Nucleus accumbens (tissue), 56 donors: ENCODE measurements at places on chromosomes 4 and X.

DNA sequence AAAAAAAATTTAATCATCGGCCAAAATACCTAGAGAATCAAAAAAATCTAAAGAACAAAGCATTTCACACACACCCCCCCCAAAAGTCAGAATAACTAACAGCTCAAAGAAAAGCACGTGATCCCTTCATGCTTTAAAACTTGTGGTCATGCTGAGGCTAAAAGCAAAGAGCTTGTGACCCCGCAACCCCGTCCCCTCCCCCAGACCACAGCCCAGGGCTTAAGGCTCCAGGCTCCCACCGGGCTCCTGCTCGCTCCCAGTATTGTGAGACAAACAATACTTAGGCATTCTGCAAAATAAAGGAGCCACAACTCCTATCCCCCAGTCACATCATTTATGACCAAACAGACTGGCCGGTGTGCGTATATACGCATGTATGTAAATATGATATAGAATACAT is 62.1 kb upstream of the CCDC160 start:
- no peak for DNase-seq

DNA sequence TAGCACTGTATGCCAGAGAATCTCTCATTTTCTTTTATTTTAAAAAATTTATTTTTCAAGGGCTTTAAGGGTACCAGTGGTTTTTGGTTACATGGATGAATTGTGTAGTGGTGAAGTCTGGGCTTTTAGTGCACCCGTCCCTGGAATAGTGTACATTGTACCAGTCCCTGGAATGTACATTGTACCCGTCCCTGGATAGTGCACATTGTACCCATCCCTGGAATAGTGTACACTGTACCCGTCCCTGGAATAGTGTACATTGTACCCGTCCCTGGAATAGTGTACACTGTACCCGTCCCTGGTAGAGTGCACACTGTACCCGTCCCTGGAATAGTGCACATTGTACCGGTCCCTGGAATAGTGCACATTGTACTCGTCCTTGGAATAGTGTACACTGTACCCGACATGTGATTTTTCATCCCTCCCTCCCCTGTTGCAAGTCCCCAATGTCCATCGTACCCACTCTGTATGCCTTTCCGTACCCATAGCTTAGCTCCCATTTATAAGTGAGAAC is 56.1 kb upstream of the HELT start:
- no peak for DNase-seq

DNA sequence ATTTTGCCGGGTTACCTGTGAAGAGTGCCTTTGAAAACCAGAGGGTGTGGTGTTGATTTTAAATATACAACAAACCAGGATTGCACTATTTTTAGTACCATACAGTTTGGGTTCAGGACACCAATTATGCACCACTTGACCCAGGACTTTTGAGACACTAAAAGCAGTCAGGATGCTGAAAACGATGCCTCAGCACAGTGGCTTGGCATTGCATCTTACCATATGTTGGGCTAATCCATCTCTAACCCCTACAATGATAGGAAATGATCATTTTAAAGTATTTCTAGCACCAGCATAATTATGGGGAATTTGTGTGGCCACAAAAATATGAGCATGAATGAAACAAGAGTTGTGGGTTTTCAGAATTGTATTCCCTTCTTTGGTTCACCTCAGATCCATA is 4.1 kb downstream of the IBSP start:
- no peak for DNase-seq

DNA sequence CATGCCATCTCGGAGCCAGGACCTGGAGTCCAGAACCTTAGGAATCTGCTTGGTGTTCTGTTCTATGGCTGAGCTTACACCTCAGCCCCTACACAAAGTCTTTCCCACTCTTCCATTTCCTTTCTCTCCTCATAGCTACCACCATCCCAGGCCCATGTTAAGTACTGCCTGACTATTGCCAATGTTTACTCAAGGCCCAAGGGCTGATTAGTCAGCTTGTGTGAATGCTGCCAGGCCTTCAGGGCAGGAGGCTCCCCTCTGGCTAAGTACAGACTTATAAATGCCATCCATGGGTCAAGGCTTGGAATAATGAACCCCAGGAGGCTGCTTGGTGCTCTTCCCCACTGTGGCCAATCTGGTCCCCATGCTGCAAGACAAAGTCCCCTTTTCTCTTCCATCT is 411.6 kb upstream of the MAGEB18 start:
- DNase-seq = no peak

GRCh38 chr4:14532436-14532835 is 469.8 kb upstream of the CPEB2 start:
- DNase-seq = no peak

DNA sequence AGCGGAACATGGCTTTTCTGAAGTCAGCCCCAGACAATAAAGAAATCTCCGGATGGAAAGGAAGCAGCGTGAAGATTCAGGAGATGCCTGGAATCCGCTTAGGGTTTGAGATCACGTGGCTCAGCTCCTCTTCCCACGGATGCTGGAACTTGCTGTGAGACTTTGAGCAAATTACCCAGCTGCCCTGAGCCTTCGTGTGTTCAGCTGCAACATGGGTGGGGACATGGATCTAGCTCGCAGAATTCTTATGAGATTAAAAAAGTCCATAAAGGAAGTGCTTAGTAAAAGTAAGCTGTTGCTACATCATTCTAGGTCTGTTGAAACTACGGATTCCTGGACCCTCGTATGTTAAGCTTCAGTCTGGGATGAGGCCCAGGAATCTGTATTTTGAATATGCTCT is 55.7 kb upstream of the STIM2 start:
- DNase-seq = no peak

GRCh38 chr4:168394556-168394955 is 76.0 kb upstream of the DDX60 start:
- DNase-seq = no peak

DNA sequence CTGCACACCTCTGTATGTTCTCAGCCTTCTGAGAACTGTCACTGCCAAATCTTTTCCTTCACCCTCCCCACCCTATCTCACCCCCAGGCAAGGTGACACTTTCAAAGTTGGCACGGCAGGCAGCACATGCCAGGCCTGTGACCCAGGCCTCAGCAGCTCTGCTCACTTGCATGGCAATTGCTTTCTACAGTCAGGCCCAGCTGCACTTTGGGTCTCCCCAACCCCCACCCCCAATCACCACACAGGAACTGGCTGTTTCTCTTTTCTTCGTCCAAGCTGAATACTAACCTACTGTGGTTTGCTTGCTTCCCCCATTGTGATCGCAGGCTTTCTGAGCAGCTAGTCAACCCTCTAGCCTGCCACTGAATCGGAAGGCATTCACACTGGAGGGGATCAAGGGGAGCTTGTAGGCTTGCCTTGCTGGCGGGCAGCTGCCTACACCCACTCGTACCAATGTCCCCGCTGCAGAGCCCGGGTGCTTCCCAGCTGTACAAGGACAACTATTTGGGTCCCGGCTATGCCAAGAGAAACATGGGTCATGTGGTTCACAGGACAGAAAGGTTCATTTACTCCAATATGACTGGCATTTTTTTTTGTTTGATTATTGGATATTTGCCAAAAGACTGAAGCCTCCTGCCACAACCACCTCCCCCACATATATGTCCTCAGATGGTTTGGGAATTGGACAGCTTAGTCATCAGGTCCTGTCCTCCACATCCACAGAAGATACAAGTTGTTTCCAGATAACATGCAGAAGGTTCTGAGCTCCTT is 28.1 kb downstream of the SLC25A43 start:
- peak; percentile 4 for DNase-seq

DNA sequence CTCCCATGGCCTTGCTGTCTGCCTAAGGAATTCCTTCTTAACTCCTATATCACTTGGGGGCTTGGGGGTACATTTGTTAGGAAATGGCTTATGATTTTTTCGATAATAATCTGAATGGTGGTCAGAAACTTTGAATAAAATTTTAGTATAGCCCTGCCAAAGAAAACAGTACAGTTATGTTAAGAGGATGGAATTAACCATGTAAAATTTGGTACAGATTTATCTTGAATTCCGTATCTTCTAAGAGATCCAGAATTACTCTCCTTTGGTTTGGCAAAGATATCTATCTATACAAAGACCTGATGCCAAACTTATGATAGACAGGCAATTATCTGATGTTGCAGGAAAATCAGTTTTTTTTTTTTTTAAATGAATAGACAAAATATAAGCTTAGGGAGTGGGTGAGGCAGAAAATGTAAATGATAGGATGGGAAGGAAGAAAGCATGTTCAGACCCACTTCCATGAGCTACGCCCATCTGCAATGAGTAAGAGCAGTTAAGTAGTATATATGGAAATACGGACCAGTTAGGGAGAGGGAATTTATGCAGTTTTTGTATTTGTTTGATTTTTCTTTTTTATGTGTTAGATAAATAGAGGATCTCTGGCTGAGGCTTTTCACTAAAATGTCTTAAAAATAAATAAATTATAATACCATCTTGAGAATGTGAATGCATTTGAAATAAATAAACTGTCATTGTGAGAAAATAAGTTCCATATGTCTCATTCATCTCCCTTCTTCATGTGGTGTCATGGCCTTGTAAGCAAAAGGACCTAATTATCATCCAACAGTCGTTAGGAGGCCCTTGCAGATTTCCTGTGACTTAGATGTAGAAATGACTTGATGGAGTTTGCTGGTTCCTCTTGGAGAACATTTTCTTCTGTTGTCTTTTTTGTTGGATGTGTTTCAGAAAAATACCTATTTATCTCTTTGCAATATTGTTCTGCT is 389.6 kb downstream of the ARHGAP24 start:
- DNase-seq = no peak

GRCh38 chr4:125702406-125702805 is 387.7 kb downstream of the FAT4 start:
- DNase-seq = no peak

GRCh38 chrX:15474028-15474427 is 19.1 kb downstream of the PIR start:
- no peak for DNase-seq

GRCh38 chrX:118025226-118025625 is 91.4 kb downstream of the KLHL13 start:
- no peak for DNase-seq

DNA sequence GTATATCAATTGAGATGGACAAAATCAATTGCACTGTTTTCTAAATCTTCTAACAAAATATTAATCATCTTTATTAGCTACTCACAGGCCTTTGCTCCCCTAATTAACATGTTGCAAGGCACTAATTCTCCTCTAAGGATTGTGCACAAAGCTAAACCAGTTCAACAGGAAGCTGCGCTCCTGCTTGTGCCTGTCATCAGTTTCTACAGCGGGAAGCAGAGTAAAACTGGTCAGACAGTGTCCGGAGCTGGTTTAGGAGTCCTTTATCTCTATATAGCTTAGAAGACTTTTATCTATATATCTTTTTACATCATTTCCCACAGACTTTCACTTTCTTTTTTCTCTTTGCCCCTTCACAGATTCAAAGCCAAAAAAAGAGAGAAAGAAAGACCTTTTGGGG is 79.1 kb downstream of the ELOVL6 start:
- no peak for DNase-seq

GRCh38 chr4:40269133-40269532 is 66.0 kb upstream of the CHRNA9 start:
- DNase-seq = no peak

DNA sequence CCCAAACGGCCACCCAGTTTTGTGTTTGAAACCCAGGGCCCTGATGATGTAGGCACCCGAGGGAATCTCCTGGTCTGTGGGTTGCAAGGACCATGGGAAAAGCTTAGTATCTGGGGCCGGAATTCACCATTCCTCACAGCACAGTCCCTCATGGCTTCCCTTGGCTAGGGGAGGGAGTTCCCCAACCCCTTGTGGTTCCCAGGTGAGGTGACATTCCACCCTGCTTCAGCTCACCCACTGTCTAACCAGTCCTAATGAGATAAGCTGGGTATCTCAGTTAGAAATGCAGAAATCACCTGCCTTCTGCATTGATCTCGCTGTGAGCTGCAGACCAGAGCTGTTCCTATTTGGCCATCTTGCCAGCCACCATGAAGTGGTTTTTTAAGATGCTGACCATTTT is 84.0 kb downstream of the PRKG2 start:
- DNase-seq = no peak

GRCh38 chr4:73103799-73104503 is 34.4 kb upstream of the COX18 start:
- DNase-seq = no peak

GRCh38 chrX:65932173-65933084 is 107.5 kb downstream of the VSIG4 start:
- no peak for DNase-seq

DNA sequence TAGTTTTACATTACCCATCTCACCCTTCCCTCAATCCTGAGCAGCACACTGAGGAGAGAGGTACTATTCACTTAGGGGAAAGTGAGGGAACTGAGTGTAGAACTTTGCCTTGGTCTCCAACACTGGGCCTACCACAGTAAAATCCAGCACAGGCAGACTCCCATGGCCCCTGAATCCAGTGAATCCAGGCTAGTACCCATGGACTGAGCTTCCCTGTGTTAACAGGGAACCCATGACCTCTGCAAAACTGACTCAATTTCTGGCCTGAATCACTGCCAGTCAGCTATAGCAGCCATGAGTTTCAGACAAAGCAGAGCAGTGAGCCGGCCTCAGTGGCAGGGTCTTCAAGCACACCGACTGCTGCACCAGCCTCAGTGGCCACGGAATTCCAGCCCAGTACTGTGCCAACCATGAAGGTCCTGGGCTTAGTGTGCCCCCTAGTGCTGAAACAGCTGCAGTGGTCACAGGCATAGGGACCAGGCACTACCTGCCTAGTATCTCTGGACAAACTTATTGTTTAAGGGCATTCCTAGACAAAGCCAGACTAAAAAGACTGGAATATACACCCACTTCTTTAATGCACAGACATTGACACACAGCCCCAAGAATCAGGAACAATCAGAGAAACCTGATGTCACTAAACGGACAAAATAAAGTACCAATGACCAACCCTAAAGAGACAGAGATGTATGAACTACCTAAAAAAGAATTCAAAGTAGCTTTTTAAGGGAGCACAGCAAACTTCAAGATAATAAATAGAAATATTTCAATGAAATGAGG is 127.4 kb upstream of the RPL34 start:
- no peak for DNase-seq

DNA sequence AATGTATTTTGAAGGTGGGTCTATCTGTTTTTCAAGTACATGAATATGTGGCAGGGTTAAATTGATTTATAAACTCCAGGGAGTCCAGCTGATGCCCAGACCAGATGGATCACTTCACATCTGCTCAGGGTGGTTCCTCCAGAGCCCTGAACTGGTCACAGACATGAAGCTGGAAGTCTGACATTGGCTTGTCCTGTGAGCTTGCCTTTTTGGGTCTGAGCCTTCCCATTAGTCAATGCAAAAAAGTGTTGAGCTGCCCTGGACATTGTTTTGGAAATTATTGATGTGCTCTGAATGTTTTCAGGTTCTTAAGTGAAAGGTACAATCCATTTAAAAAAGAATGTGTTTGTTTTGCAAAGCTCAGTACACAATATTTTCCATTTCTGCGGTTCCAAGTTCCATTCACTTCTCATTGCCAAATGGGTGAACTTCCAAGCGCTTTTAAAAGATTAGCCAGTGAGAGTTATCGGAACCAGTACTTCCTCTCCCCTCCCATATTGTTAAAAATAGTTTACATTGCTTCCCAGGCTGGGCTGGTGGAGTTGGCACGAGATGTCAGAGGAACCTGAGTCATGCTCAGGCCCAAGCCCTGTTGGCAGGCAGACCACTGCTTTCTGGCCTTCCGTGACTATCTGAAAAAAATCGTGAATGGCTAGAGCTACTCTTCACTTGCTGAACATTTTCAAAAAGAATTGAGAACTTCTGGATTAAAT is 52.1 kb downstream of the PDGFRA start:
- no peak for DNase-seq

GRCh38 chr4:23539969-23540569 is 349.8 kb downstream of the PPARGC1A start:
- no peak for DNase-seq
